ENCODE measurements at places on chromosomes 7 and 10.

DNA sequence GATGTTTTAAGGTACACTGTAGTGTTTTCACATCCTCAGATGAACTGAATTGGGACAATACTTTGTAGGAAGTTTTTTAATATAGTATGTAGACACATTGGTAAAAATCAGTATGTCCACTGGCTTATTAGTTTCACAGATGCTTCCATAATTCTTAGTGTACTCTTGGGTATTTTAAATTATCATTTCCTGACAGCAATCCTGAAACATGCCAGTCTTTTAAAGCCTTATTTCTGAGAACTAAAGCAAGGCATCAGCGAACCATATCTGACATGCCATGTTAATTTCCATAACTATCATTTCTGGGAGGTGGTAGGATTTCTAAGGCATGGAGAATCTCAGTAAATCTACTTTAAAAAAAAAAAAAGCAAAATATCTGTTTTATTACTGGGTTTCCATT lies 266.4 kb downstream of the ADK start:
- DNase-seq, result no peak

DNA sequence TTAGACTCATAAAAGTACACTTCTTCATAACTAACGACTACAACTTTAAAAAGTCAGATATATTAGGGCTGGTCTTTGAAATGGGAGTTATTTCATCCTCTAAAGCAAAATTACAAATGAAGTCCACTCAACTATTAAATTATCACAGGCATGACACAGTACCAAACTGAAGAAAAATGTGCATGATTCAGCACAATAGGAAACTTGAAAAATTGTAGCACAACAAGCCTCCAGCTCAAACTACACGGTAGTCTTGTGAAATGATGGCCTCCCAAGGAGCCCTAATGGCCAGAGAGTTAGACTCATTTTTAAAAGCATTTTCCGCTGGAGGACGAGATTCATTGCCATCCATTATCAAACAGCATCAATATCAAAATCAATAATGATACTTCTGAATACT lies 76.4 kb downstream of the MAGI2 start:
- DNase-seq, result no peak

DNA sequence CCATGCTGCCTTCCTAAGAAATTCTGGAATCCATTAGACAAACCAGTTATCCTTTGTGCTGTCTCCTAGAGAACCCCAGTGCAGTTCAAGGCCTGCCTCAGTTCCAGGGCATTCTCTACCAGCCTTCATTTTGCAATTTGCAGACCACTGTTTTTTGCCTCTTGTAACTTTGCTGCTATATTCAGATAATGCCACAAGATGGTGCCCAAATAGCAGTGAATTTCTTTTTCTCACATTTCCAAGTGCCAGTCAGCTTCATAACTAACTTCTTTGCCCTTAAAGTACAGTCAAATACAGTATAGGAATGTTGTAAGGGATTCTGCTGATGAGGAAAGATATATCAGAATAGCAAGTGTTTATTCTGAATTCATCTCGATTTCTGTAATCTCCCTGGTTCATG lies 25.2 kb downstream of the LOXL4 start:
- DNase-seq, result no peak

DNA sequence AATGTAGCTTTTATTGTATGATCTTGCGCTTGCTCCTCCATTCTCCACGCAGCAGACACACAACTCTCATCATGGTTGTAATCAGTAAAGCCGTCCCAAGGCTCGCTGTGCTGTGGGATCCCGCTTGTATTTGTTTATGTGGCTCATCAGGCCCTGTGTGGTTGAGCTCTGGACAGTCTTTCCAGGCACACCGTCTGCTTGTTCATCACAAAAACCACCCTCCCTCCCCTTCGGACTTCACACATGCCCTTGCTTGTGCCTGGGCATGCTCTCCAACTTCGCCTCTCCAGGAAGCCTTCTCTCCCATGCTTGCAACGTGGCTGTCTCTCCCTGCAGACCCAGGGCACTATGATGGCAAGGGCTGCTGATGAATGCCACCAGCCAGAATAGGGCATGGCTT lies 62.4 kb downstream of the HK1 start:
- DNase-seq, result no peak

DNA sequence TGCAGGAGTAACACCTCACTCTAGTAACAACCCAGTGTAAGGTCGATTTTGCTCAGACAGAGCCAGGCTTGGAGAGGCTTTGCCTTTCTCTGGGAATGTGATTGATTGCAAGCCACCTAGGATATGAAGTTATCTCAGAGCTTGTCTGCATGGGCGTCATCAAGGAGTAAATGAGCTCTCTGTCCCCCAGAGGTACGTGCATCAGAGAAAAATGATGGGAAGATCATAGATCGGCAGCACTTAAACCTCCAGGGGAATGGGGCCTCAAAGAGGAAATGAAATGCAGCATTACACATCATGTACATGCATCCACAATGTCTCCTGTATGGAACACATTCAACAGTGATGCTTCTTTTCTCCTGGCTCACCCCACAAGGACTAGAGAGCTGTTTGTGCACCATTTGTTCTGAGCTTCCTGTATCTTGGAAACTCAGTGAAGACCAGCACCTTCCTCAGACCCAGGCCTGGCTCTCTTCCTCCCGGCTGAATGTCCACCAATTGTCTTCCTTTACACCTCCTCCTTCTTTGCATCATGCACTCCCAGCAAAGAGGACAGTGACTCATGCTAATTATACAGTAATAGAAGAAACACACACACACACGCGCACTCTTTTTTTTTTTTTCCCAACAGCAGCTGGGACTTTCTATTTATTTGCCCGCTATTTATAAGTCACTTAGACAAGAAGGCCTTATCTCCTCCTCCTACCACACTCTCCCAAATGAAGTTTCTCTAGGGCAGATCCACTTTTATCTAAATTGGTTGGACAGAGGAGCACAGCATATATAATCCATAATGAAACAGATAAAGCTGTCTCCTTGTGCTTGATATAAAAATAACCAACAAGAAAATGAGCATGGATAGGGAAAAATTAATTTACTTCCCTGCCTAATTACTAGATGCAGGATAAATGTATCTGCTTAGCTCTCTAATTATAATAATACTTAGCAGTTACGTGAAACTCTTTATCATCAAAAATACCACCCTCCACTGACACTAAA lies 990.7 kb downstream of the CCSER2 start:
- no peak for DNase-seq

GRCh38 chr10:131196176-131196885 lies 115.2 kb downstream of the TCERG1L start:
- peak; percentile 1 for DNase-seq

DNA sequence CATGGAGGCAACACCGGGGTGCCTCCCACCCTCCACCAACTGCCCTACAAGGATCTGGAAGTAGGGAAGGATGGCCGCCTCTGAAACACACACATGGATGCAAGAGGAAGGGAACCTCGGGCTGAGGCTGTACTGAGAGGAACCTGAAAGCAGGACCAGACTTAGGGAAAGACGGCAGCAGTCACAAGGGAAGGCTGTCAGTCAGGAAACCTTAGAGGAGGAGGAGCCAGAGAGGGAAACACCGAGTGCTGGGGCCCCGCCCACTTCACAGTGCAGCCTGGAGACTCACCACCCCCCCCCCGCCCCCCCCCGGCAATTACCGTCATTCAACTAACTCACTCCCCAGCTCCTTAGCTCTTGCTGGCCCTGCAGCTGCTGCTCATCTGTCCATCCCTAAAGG lies 2.5 kb downstream of the CYREN start:
- DNase-seq, result no peak

- no peak for DNase-seq
These were observed 15.9 kb downstream of the URGCP start for GRCh38 chr7:43890468-43890867.

DNA sequence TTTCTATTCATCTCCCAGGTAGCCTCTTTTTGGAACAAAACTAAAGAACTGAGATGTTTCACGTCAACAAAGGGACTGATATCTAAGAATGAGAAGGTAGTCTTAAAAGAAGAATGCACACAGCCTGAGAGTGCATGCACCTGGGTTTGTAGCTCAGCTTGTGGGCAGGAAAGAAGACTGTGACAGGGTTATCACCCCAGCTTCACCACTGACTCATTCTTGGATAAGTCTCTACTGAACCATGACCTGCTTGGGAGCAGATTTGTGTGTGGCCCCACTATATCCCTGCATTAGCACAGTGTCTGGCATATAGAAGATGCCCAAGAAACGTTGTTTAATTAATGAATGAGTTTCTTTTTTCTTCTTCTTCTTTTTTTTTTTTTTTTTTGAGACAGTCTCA lies 187.5 kb downstream of the GPAM start:
- no peak for DNase-seq

DNA sequence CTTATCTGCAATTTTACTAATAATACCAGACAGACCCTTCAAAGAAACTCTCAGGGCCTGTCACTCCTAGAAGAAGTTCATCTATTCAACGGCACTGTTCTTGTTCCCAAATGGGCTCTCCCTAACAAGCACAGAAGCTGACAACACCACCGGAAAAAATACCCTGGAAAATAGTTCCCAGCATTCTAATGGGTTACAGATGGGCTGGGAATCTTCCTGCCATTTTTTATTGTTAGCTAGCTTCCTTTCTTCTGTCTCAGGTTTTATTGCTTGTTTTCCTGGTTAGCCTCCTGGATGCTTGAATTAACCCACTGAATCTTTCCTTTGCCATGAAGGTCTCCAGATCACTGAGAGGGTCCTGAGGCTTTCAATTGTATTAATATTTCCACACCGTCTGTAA lies 689.8 kb upstream of the NRP1 start:
- DNase-seq, result no peak

DNA sequence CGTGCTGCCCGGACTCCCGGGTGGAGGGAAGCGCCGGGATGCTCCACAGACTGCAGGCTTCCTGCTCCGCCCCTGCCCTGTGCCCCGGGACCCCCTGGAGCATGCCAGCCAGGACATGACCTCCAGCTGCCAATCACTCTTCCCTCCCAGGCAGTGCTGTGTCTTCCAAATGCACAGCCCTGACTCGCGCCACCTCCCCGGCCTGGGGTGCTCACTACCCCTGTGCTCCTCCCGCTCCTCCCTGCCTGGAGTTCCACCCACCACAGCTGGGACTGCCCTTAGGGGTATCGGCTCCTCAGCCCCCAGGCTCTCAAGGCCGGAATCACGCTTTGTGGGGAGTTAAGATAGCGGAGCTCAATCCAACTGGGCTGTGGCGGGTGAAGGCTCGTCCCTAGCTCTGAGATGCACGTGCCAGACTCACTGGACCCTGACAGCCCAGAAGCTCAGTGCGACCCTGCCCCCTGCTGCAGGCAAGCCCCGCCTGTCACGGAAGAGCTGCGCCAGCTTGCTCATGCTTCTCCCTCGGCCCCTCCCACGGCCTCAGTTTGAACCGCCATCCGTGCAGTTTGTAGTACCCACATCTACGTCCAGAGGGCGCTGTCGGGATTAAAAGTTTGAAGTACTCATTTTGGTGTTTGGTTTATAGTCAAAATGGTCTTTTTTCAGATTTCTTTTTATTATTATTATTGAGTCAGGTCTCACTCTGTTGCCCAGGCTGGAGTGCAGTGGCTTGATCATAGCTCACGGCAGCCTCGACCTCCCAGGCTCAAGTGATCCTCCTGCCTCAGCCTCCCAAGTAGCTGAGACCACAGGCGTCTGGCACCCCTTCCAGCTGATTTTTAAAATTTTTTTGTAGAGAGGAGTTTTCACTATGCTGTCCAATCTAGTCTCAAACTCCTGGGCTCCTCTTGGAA lies 142.5 kb upstream of the TCERG1L start:
- peak; percentile 62 for DNase-seq

GRCh38 chr7:28700096-28700495 lies 258.0 kb downstream of the TRIL start:
- no peak for DNase-seq

GRCh38 chr10:29949411-29950011 lies 109.9 kb downstream of the JCAD start:
- no peak for DNase-seq

DNA sequence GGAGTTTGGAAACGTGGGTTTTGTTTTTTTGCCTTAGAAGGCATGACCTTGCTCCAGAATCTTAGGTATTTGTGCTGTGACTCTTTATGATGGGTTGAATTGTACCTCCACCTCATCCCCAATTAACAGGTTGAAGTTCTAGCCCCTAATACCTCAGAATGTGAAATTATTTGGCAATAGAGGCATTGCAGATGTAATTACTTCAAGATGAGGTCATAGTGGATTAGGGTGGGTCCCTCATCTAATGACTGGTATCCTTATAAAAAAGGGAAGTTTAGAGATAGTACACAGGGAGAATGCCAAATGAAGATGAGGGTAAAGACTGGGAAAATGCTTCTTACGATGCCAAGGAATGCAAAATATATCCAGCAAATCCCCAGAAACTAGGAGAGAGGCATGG lies 3.0 kb upstream of the FAM200A start:
- no peak for DNase-seq

DNA sequence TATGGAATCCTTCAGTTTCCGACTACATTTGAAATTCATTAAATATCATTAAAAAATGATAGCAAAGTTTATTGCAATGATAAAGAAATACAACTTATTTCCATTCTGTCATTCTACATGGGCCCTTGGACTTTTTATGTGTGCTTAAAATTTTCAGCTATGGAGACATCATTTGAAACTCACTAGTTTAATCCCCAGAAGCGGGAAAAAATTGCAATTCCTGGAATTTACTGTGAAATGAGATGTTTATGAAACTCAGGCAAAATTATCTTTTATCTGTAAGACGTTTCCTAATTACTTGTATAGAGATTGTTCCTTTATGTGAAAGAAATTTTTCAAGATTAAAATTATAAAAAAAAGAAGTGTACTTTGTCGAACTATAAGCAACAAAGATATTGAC lies 213.4 kb downstream of the PARD3 start:
- no peak for DNase-seq

DNA sequence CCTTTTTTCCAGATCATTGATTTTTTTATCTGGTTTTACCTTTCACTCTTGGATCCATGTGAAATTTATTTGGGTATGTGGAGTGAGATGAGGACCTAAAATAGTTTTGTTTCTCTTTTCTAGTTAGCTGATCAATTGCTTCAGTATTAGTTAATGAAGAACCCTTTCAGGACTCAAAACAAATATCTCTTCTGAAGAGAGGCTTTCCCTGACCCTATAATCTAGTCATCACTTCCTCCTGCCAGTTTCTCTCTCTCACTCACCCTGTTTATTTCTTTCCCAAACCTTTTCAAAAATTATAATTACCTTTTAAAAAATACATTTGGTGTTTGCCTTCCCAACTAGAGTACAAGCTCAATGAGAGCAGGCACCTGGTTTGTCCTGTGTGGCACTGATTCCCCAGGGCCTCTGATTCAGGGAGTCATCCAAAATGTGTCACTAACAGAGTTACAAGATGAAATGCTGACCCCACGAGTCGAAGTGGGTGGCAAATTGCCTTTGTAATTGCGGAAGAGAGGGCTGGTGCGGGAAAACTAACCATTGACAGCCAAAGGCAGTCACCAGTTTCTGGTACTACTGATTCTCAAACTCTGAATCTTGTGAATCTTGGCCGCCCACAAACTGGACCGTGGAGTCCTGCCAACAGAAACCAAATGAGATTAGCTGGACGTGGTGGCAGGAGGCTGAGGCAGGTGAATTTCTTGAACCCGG lies 2.4 kb downstream of the TMEM140 start:
- DNase-seq, result no peak

GRCh38 chr10:35412900-35413491 lies 76.7 kb downstream of the CCNY start:
- DNase-seq, result no peak

- DNase-seq, result no peak
These were observed 81.4 kb upstream of the SHH start for GRCh38 chr7:155893664-155894063.

GRCh38 chr10:97759158-97759887 lies 12.5 kb downstream of the SFRP5 start:
- DNase-seq, result peak; percentile 48

- no peak for DNase-seq
These were observed 88.2 kb downstream of the PRPF18 start for GRCh38 chr10:13674645-13675588.

- no peak for DNase-seq
These were observed 17.6 kb upstream of the CSTF2T start for GRCh38 chr10:51716981-51717380.
